ENCODE measurements at places on chromosomes 6 and 20.

- no peak for DNase-seq
These were observed 120.5 kb upstream of the TMEM170B start for GRCh38 chr6:11416936-11417576.

GRCh38 chr6:122798099-122798641, 9.1 kb downstream of the SMPDL3A start:
- no peak for DNase-seq

GRCh38 chr6:120875900-120876299, 458.4 kb downstream of the TBC1D32 start:
- no peak for DNase-seq

GRCh38 chr6:97677626-97678025, 394.6 kb upstream of the MMS22L start:
- no peak for DNase-seq

DNA sequence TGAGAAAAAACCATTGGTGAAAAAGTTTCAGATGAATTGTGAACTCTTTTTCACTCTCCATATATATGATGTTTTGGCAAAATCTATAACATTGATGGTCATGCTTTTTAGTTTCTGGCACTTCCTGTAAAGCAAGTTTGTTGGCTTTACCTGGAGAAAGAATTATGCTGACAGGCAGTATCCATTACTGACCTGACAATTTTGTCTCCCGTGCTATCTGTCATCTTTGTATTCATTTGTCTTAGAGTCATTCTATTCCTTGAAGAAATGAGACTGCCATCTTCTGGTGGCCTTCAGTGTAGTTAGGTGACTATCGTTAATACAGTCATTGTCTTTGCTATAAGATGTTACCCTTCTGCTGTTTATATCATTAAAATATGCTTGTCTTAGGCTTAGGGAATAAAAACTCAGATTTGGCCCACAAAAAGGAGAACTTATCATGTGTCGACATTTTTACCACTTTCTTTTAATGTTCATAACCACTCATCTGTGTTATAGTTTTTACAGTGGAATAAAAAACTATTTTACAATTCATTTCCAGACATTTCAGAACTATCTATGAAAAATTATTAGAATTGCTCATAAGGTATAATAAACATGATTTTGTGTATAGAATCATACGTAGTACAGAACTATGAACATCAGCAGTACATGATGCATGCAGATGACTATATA, 707.0 kb downstream of the EPM2A start:
- DNase-seq = peak; percentile 76

GRCh38 chr6:2862712-2863181, 21.1 kb upstream of the SERPINB1 start:
- peak; percentile 75 for DNase-seq

- DNase-seq = no peak
These were observed 559.6 kb downstream of the KIF16B start for GRCh38 chr20:16013631-16014030.
